ENCODE measurements at places on chromosomes 4 and X. TPM values are rescaled to one million over a fixed set of nuclear protein-coding genes. Genes with fewer than 3 reads are reported as not detected.

Gene TMEM156
- total RNA-seq: 10.4 TPM

GRCh38 chr4:75289914-75290582 lies 224.2 kb downstream of the RCHY1 start:
- no peak overlapping the region for H3K4me3 ChIP-seq
- no peaks in the 10 kb centered on the region for H3K36me3 ChIP-seq
- DNase-seq: peak; percentile 17

Gene IBSP
- total RNA-seq: not detected

DNA sequence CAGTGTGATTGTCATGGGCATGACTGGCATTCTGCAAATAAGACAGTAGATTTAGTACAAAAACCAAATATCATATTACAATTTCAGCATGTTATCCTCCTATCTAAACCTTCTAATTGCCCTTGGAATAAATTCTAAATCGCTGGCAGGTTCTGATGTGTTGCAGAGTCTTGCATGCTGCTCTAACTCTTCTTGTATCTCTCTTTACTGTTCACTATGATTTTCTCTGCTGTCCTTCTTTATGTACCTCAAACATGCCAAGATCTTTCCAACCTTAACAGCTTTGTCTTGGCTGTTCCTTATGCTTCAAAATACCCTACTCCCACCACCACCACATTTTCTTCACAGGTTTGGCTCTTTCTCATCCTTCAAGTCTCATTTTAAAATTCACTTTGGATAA lies 43.0 kb upstream of the KCNIP4 start:
- no peak overlapping the region for H3K27ac ChIP-seq
- no peak for DNase-seq
- H3K36me3 ChIP-seq: no peaks in the 10 kb centered on the region
- no peak overlapping the region for H3K4me3 ChIP-seq
